Adipocyte (in vitro differentiated cells): ENCODE measurements at places on chromosomes 6 and 20.

DNA sequence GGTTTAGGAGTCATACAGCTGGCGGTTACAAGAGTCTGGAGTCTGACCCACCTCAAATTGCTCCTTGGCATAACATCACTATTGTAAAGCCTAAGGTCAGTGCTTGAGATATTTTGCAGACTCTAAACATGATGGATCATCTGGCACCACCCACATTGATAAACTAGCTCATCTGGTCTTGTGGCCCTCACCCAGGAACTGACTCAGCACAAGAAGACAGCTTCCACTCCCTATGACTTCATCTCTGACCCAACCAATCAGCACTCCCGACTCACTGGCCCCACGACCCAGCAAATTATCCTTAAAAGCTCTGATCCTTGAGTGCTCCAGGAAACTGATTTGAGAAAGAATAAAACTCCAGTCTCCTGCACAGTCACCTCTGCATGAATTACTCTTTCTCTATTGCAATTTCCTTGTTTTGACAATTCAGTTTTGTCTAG is 115.9 kb downstream of the CD24 start:
- peak; percentile 9 for DNase-seq

GRCh38 chr6:15533379-15534026 is 129.3 kb downstream of the DTNBP1 start:
- DNase-seq, result no peak

GRCh38 chr6:32147401-32148132 is 4.2 kb downstream of the PRRT1 start:
- no peak for DNase-seq

DNA sequence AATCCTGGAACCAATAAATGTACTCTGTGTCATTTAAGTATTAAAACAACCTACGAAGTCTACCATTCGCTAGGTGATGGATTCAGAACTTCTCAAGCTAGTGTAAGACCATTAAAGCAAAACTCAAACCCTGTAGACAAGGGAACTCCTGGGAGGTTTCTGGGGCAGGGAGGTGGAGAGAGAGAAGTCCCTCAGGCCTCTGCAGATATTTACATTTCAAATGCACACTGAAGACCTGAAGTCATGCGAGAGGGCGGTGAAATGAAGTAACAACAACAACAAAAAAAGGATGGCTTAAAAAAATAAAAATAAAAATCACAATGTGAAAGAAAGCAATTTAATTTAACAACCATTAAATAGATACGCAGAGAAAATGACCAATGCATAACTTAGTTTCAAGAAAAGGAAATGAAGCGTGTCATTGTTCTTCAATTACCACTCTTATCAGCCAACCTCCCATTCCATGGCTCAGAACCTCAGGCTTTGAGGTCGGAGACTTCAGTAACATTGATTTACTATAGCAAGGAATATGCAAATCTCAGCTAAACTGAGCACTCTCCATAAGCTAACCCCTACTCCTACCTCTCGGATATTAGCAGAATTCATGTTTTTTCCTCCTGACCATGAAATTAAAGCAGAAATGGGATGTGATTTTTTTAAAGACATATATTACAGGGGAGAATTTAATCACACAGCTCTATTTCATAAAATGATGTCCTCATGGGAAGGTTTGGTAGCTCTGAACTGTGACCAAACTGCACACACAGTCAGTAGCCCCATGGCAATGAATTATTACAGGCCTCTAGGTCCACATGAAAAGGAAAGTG is 140.6 kb downstream of the KIF16B start:
- DNase-seq, result no peak

GRCh38 chr20:60453388-60454246 is 495.4 kb downstream of the CDH26 start:
- no peak for DNase-seq

- DNase-seq, result no peak
These were observed 265.5 kb downstream of the ZFAND3 start for GRCh38 chr6:38085031-38085430.

DNA sequence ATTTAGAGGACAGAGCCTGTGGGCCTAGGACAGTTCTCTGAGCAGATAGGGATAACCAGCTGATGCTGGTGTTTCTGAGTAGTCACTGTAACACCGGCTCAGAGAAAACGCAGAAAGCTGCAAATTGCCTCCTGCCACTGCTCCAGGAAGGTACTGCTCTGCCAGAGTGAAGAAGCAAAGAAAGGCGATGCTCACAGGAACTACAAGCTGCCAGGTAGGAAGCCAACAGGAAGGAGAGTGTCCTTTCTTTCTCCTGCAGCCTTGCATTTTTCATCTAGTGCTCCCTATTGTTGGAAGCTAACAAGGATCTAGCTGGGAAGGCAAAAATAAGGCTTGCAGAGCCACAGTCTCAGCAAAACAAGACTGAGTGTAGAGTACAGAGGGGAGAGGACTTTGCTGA is 70.7 kb upstream of the RAB32 start:
- no peak for DNase-seq

- DNase-seq, result no peak
These were observed 122.4 kb downstream of the MAP3K7 start for GRCh38 chr6:90464507-90464906.

DNA sequence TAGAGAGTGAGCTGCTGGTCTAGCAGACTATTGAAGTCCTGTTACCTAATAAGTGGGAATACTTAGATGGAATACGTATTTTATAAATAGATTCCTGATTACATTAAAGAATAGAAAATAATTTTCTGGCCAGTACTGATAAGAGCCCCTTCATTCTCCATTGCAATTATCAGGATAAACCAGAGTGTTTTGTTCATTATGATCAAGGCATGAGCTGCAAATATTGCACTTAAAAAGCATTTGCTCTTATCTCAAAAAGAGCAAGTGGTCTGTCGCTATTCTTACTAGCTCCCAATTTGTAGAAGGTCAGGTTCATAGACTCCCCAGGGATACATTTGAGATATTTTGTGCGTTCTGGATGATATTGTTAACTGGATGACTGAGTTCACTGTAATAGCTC is 73.1 kb upstream of the PLCB4 start:
- no peak for DNase-seq

DNA sequence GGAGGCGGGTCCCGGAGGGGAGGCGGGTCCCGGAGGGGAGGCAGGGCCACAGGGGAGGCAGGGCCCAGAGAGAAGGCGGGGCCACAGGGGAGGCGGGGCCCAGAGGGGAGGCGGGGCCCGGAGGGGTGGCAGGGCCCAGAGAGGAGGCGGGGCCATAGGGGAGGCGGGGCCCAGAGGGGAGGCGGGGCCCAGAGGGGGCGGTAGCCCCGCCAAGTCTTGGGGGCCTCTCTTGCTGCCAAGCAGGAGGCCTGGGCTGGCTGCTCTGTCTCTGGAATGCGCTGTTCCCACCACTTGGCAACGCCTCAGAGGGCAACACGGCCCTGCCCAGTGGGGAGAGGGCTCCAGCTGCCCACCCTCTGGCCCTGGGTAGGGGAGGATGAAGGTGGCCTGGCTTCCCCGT is 80.5 kb downstream of the YTHDF1 start:
- DNase-seq, result no peak

- DNase-seq, result no peak
These were observed 15.9 kb downstream of the TMEM200A start for GRCh38 chr6:130381459-130382380.

GRCh38 chr20:40646361-40646760 is 42.7 kb downstream of the MAFB start:
- no peak for DNase-seq

DNA sequence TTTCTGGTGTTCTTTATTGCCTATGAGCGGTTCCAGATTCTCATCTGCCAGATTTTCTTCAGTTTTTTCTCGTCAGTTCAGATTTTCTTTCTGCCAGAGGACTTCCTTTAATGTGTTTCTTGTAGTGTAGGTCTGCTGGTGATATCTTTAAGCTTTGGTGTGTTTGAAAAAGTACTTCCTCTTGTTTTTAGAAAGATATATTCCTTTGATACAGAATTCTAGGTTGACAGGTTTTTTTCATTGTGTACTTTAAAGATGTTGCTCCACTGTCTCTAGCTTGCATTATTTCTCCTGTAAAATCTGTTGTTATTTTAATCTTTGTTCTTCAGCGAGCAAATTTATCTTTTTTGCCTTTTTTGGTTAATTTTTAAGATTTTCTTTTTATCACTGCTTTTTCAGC is 36.9 kb downstream of the ASXL1 start:
- no peak for DNase-seq

- DNase-seq, result peak; percentile 78
These were observed 12.1 kb upstream of the PDYN start for GRCh38 chr20:2005831-2006426.

GRCh38 chr6:19835605-19836004 is 1.6 kb upstream of the ID4 start:
- no peak for DNase-seq

GRCh38 chr20:61477451-61477861 is 225.4 kb downstream of the CDH4 start:
- no peak for DNase-seq

- no peak for DNase-seq
These were observed 55.4 kb downstream of the HS3ST5 start for GRCh38 chr6:114287461-114287860.

- DNase-seq, result no peak
These were observed 23.0 kb downstream of the SIRPD start for GRCh38 chr20:1534526-1534925.

DNA sequence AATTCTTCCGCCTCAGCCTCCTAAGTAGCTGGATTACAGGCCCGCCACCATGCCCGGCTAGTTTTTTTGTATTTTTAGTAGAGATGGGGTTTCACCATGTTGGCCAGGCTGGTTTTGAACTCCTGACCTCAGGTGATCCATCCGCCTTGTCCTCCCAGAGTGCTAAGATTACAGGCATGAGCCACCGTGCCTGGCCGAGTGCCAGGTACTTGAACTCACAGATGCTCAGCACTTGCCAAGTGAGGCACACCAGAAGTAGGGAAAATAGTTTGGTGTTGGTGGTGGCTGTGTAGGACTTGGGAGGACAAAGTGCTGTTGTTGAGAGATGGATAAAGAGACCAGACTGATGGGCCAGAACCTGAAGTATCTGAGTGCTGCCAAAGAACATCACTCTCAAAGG is 40.0 kb upstream of the MBOAT1 start:
- no peak for DNase-seq

- no peak for DNase-seq
These were observed 65.9 kb downstream of the FAM184A start for GRCh38 chr6:119012521-119012920.

GRCh38 chr20:50199703-50200102 is 9.1 kb downstream of the CEBPB start:
- no peak for DNase-seq

GRCh38 chr20:52965819-52966218 is 6.3 kb upstream of the TSHZ2 start:
- no peak for DNase-seq

GRCh38 chr20:38875175-38875993 is 50.8 kb upstream of the FAM83D start:
- DNase-seq, result no peak

DNA sequence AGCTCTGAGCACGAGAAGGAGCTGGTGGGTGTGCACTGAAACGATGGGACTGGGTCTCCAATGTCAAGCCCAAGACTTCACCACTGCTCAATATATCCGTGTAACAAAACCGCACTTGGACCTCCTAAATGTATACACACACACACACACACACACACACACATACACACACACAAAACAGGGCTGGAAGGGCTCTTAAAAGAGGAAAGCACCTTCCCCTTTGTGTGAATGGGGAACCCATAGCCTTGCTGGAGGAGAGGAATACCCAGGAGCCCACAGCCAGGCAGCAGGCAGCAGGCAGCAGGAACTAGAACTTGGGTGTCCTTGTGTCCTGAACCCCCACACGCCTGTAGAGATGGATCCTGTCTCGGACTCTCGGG is 29.8 kb downstream of the TGM2 start:
- DNase-seq, result no peak

- peak; percentile 60 for DNase-seq
These were observed 22.2 kb downstream of the TNXB start for GRCh38 chr6:32086661-32087573.

DNA sequence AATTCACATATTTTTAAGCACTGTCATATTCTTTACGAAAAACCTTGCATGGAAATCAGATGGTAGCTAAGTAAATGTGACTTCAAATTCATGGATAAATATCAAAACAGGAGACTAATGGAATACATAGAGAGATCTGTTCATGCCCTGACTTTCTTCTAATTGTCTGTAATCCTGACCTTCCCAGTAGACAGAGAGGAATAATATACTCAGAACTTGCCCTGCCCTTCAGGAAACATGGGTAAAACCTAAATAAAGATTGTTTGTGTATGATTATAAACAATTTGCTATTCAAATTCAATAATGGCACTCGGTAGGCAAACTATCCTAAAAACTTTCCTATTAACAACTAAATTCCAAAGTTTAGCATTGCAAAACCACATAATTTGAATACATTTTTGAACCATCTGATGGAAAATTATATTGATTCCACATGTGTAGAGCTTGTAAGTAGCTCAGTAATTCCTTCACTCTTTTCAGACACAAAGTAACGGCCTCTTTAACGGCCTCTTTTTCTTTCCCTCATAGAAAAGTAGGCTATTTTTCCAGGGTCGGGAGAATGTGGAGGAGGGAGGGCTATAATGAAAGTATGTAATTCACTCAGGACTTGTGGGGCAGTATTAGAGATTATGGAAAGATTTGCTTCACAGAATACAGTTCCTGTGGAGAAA is 227.6 kb downstream of the ALDH8A1 start:
- peak; percentile 81 for DNase-seq

- DNase-seq, result no peak
These were observed 19.0 kb downstream of the CTCFL start for GRCh38 chr20:57505979-57506378.

GRCh38 chr6:149895833-149896271 is 2.1 kb downstream of the RAET1E start:
- DNase-seq, result peak; percentile 18

GRCh38 chr6:117929501-117929900 is 22.4 kb downstream of the SLC35F1 start:
- DNase-seq, result no peak

DNA sequence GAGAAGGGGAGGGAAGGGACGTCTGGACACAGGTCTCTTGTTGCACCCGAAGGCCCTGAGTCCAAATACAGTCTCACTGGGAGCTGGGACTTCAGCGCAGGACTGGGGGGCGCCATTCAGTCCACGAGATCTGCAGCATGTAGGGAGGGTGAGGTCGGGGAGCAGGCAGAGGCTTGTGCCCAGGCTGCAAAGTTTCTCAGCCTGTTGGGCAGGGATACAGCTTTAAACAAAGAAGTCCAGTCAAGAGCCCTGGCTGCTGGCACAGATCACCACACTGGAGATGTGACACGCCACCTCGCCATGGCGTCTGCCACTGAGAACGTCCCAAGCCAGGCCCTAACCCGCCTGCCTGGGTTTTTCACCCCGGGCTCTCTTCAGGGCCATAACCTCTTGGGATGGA is 256.6 kb downstream of the DLL1 start:
- DNase-seq, result no peak

DNA sequence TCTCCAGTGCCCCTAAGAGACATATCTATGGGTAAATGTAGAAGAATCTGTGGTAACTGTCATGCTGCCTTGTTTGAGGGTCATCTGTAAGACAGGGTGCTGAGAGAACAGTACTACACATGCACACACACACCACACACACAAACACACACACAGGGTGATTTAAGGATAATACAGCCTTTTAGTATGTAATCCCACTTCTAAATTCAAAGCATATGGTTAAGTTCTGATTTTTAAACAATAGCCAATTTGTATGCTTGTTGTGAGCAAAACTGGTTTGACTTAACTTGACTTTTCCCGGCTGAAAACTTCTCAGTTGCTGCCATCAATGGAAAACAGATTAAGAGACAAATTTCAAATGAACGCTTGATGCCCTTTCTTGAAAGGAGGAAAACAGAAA is 241.8 kb downstream of the ADGRG6 start:
- peak; percentile 7 for DNase-seq
